ENCODE measurements at places on chromosomes 4 and X.
A peak's percentile ranks its signal among the peaks of the same experiment; 100 is the strongest.

- no peak for DNase-seq
Measured at GRCh38 chrX:77967631-77968030, 1.8 kb downstream of the PGAM4 start.

DNA sequence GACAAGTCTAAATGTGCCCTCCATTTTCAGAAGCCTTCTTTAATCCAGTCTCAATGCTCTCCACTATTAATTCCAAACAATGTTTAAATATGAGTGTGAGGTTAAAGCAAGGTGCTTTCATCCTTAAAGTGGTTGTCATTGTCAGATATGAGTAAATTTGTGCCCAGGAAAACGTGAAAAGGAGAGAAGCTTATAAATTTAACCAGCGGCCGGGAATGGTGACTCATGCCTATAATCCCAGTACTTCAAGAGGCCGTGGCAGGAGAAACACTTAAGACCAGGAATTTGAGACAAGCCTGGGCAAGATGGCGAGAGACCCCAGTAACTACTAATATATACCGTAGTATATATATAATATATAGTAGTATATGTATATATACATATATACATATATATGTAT lies 270.0 kb downstream of the ARHGAP24 start:
- DNase-seq: no peak

GRCh38 chrX:85004255-85004654 lies 578 bp downstream of the APOOL start:
- peak; percentile 8 for DNase-seq

DNA sequence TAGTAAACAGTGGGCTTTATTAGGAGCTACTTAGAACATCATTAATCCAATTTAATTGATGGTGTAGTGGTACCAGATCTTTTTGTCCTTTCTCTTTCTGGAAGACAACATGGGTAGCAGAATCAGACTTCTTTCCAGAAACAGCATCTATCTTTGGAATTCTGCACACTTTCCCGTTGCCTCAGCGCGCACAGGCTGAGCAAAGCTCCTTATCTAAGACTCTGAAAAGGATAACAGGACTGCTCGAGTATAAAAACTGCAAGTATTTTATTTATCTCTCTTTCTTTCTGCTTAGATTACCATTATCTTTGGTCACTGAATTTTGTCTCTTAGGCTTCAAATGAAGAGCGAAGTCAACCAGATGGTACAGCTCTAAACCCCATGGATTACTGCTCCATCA lies 191.7 kb downstream of the DHX15 start:
- DNase-seq: no peak

DNA sequence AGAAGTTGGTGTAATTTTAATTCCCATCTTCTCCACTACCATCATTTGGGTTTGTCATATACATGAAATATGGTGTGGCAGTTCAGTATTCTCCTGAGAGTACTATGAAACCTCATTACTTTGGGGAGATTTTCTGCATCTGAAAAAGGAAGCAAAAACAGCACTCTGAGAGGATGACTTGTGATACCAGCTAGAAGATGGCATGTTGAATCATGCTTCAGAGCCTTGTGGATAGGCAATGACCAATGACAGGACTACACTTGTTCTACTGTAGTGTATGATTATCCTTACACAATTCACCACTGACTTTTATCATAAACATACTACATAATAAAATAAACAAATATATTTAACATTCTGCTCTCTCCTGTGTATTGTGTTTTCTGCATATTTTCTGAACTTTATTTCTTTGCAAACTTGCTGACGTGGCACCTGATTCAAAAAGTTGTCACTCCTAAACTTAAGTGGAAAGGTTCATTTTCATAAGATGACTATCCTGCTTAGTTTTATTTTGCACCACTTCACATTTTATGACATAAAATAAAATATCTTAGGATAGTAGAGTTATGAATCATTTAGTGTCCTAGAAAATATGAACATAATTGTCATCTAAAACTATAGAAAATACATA lies 991.3 kb downstream of the FSTL5 start:
- no peak for DNase-seq

All from suppressor macrophage treated with lipopolysaccharide for 1 hour (primary cell).